Fibroblast of upper back skin (primary cell): ENCODE measurements at places on chromosomes 16 and 17.

GRCh38 chr17:62098623-62099231 lies 33.6 kb upstream of the MED13 start:
- no peak for DNase-seq

GRCh38 chr16:53912155-53912554 lies 208.2 kb downstream of the FTO start:
- no peak for DNase-seq

DNA sequence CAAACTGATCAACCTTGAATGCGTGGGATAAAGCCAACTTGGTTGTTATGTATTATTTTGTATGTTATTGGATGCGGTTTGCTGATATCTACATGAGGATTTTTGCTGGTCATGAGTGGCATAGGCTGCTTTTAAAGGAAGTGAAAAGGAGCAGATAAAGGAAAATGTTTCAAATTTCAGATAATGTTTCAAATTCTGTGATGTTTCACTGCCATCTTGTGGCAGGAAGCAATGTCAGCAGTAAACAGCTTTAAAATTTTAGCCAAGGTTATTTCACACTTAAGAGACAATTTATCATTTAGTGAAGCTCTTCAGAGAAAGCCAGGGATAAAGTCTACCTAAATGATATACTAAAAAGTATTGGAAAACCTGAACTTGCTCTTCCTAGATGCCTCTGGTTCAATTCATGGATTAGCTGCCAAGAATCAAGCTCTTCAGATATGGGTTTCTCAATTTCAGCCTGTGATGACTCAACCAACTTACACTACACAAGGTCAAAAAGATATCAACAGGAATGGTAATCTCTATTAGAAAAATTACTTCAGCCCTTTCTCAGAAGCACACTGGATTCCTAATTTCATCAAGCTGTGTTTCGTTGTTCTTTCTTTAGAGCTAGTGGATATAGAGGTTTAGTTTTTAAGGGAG lies 136.0 kb upstream of the C17orf78 start:
- peak; percentile 24 for DNase-seq

- DNase-seq: no peak
Measured at GRCh38 chr17:64066716-64067115, 46.3 kb upstream of the ICAM2 start.

- DNase-seq: no peak
Measured at GRCh38 chr16:49183911-49184310, 97.7 kb downstream of the CBLN1 start.

GRCh38 chr17:5618476-5618875 lies 34.2 kb upstream of the NLRP1 start:
- no peak for DNase-seq

- no peak for DNase-seq
Measured at GRCh38 chr16:6216836-6217235, 1115.8 kb upstream of the RBFOX1 start.

DNA sequence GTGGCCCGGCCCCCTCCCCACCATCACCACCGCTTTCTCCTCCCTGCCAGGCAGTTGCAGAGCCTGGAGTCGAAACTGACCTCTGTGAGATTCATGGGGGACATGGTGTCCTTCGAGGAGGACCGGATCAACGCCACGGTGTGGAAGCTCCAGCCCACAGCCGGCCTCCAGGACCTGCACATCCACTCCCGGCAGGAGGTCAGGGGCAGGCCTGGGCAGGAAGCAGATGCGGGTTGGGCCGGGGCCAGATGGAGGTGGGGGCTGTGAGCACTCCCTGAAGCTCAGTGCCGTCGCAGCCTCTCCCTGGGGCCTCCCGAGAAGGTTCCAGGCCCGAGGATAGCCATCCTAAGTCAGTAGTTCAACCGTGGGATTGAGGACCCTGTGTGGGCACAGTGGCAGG lies 14.2 kb upstream of the ADGRG3 start:
- DNase-seq: peak; percentile 35

GRCh38 chr17:80913928-80914821 lies 77.5 kb upstream of the CHMP6 start:
- DNase-seq: no peak

DNA sequence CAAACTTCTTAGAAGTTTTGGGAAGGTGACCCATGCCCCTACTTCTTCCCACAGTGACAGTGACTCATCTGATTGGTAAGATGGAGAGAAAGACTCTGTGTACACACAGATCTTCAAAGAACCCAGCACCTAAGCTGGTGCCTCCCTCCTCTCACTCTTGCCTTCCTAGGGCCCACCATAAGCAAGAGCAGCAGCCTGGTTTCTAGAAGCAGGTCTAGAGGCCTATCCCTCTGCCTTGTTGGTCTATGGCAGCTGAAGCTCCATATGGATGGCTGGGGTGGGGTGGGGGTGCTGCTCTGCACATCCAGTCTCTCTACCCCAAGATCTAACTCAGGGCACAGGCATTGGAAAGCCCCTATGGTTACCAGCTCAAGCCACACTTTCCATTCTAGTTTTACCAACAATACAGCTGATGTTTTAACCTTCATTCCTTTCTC lies 47.5 kb downstream of the STAT3 start:
- no peak for DNase-seq

- peak; percentile 62 for DNase-seq
Measured at GRCh38 chr17:59752446-59752845, 45.0 kb downstream of the VMP1 start.

GRCh38 chr17:43720311-43721060 lies 38.1 kb downstream of the SOST start:
- peak; percentile 67 for DNase-seq

- no peak for DNase-seq
Measured at GRCh38 chr16:7381671-7382070, 49.0 kb downstream of the RBFOX1 start.

- DNase-seq: no peak
Measured at GRCh38 chr16:276426-277077, 808 bp upstream of the RGS11 start.
